ENCODE measurements at places on chromosomes 4 and X.

- no peak for DNase-seq
Observed at GRCh38 chr4:111213531-111213930, 590.7 kb upstream of the PITX2 start.

- no peak for DNase-seq
Observed at GRCh38 chrX:153371256-153371655, 29.9 kb downstream of the PNMA6E start.

GRCh38 chr4:154961263-154961662, 180.2 kb downstream of the RBM46 start:
- no peak for DNase-seq

GRCh38 chr4:145602129-145602760, 16.9 kb upstream of the MMAA start:
- DNase-seq: no peak

DNA sequence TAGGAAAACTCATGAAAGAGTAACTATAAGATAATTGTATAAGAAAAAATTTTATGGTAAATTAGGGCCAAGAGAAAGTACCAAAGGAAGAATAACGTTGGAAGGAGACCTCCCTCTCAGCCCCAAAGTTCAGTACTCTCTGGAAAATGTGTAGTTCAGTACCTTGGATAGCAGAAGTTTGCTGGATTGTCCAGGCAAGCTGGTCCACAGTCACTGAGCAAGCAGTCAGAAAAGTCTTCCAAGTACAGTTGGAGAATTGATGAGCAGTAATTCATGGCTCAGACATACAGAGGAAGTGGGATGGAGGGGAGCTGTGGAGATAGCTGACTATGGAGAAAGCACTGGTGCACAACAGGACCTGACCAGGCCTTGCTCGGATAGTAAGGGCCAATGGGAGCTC, 598.2 kb upstream of the NDST4 start:
- DNase-seq: no peak

- DNase-seq: no peak
Observed at GRCh38 chr4:82833696-82834313, 35.2 kb upstream of the SCD5 start.

GRCh38 chr4:10816571-10816970, 132.0 kb upstream of the CLNK start:
- DNase-seq: no peak

- DNase-seq: no peak
Observed at GRCh38 chr4:186002853-186003252, 66.1 kb upstream of the TLR3 start.

DNA sequence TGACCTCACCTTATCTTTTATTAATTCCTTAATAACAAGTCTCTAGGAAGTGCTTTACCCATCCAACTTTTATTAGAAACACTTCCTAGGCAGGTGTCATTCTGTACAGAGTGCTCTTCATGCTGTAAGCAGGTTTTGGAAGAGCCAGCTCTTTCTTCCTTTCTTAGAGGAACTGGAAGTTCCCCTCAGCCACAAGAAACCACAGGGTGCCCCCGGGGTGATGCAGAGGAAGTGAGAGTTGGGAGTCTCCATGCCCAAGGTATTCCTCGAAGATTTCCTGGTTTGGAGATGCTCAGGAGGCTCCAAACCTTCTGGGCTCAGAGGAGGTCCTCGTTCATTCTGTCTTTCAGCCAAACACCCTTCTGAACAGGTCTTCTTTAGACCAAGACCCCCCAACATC, 83.8 kb downstream of the EGF start:
- no peak for DNase-seq

GRCh38 chr4:96170198-96170597, 330.3 kb downstream of the PDHA2 start:
- no peak for DNase-seq

DNA sequence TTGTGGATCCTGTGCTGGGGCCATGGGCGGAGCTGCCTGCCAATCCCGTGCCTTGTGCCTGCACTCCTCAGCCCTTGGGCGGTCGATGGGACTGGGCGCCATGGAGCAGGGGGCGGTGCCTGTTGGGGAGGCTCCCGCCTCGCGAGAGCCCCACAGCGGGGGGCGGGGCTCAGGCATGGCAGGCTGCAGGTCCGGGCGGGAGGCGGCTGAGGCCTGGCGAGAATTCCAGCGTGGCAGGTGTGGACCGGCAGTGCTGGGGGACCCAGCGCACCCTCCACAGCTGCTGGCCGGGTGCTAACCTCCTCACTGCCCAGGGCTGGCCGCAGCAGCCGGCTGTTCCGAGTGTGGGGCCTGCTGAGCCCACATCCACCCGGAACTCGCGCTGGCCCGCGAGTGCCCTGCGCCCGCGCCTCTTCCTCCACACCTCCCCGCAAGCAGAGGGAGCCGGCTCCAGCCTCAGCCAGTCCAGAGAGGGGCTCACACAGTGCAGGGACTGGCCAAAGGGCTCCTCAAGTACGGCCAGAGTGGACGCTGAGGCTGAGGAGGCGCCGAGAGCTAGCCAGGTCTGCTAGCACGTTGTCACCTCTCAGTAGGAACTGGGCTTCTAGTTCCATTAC, 85.9 kb downstream of the GBA3 start:
- DNase-seq: no peak

DNA sequence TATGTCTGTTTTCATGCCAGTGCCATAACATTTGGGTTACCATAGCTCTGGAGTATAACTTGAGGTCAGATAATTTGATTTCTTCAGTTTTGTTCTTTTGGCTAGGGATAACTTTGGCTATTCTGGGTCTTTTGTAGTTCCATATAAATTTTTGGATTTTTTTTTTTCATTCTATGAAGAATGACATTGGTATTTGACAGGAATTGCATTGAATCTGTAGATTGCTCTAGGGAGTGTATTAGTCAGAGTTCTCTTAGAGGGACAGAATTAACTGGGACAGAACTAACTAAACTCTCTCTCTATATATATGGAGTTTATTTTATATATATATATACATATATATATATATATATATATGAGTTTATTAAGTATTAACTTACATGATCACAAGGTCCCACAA, 32.2 kb upstream of the SLIT2 start:
- DNase-seq: no peak

GRCh38 chr4:38860788-38861424, 4.3 kb upstream of the TLR6 start:
- DNase-seq: peak; percentile 70

DNA sequence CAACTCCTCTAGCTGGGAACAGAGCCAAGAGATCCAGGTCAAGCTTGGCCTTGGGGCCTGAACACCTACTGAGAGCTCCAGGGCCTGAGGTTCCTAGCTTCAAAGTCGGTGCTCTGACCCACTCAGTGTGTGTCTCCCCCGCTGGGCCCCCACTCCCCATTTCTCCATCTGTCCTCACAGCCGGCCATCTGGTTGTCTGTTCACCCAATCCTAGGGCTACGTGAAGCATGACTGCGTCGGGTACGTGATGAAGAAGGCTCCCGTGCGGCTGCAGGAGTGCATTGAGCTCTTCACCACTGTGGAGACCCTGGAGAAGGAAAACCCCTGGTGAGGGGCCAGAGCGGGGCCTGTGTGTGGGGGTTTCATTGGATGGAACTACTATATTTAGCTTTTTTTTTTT, 12.3 kb downstream of the USP11 start:
- no peak for DNase-seq

- no peak for DNase-seq
Observed at GRCh38 chr4:56302760-56303159, 84.5 kb downstream of the AASDH start.

GRCh38 chr4:54709400-54709799, 51.6 kb downstream of the KIT start:
- no peak for DNase-seq

GRCh38 chr4:170849969-170850368, 760.2 kb upstream of the AADAT start:
- DNase-seq: no peak

GRCh38 chr4:170529748-170530722, 440.3 kb upstream of the AADAT start:
- no peak for DNase-seq

DNA sequence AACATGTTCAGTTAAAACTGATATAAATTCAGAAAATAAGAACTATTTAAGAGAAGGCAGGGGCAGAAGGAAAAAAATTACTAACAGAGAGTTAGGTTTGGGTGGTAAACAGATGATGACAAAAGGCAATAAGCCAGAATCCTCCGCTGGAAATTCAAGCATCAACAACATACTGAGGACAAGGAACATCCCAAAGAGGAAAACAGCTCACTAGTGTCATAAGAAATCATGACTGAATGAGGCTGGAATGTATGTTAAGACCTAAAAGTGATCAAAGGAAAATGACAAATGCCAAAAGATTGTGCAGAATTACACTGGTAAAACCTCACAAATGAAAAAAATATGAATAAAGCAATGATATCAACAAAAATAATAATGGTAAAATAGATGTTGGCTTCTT, 88.4 kb downstream of the WDFY3 start:
- DNase-seq: no peak

- DNase-seq: no peak
Observed at GRCh38 chr4:145487631-145488030, 6.0 kb downstream of the SMAD1 start.

DNA sequence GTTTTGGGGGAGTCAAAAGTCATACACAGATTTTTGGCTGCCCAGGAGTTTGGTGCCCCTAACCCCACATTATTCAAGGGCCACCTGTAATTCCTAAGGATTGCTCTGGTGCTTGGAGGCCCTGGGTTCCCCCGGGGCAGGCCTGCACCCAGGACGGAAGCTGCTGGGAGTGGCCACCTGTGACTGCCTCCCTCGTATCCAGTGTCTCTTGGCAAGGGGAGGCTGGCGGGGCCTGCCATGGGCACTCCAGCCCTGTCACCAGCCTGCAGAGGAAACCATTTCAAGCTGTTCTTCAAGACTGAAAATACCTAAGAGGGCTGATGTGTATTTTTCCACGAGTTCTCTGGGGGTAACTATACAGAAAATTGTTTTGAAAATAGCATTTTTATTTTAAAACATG, 24.5 kb upstream of the GPR78 start:
- DNase-seq: no peak

Data from activated CD8-positive, alpha-beta memory T cell treated with anti-CD3 and anti-CD28 coated beads, Interleukin-2, amount 10 ng/mL, durations not matched to agents 7 days and 5 days (primary cell).